Stimulated activated CD4-positive, alpha-beta T cell treated with anti-CD3 and anti-CD28 coated beads, Interleukin-2, amount 100 ng/mL, for 4 hours (primary cell): ENCODE measurements at places on chromosomes 12 and 14.

GRCh38 chr12:104219361-104219892 lies 3.8 kb downstream of the TXNRD1 start:
- DNase-seq, result no peak

DNA sequence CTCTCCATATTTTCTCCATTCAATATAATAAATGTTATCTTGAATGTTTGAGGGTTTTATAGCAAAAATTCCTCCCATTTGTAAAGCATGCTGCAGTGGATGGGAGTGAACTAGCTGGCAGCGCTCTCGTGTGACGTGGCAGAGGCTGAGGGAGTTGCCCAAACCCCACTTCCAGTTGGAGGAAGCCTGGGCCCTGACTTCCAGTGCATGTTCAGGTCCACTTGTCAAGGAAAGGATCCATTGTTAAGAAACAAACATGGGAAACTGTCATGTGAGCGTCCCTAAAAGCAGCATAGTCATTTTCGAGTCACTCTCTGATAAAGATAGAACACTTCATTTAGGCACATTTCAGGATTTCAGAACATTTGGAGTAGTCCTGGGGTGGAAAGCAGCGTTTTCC lies 116.6 kb downstream of the SLC25A47 start:
- DNase-seq, result no peak

DNA sequence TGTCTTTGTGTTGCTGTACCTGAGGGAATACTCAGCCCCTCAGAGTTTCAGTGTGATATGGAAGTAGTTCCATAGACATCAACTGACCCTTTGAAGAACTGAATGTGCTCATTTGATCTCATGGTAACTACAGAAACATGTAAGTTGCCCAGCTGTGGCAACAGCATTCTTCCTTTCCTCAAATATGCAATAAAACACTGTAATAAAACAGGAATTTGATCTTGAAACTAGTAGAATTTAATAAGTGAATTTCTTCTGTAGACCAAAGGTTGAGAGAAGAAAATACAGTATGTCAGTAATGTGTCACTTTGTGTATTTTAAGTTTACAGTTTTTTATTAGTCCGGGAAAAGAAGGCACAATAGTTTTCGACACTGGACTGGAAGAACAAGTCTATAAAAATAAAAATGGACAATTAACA lies 31.9 kb downstream of the KCTD10 start:
- no peak for DNase-seq

DNA sequence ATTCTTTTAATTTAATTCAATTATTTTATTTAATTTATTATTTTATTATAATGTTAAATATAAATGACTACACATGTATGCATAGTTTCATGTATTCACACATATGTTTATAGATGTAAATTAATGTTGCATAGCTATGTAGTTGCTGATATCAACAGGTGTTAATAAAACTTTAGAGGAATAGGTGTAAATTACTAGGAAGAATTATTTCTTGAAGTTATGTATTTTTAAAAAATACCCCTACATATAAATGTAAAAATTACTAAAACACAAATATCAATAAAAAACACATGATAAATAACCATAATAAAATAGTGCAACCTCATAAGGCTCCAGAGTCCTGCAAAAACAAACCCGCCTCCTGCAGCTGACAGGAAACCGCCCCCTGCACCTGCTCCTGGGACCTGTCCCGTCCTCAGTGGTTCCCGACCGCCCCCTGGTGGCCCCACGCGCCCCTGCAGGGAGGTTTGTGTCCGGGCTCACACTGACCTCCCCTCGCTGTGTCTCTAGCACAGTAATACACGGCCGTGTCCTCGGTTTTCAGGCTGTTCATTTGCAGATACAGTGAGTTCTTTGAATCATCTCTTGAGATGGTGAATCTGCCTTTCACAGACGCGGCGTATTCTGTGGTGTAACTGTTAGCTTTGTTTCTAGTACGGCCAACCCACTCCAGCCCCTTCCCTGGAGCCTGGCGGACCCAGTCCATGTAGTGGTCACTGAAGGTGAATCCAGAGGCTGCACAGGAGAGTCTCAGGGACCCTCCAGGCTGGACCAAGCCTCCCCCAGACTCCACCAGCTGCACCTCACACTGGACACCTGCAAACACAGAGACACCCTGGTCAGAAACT lies 1264.0 kb downstream of the TMEM121 start:
- peak; percentile 54 for DNase-seq

GRCh38 chr14:103164779-103165178 lies 41.5 kb downstream of the TNFAIP2 start:
- no peak for DNase-seq

DNA sequence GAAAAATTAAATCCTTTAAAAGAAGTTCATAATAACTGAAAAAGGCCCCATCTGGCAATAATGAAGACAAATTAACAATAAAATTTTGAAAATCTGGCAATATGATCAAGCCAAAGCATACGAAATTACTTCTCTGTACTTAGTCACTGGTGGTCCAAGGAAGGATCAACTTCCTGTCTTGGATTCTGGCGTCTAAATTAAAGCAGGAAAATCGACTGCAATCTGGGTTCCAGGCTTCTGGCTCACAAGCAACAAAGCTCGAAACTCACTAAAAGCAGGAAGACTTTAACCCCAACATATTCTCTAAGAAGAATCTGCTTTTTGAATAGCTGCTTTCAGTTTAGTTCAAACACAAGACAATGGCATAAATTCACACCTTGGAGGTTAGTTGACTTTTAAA lies 49.7 kb downstream of the LRIG3 start:
- no peak for DNase-seq

- no peak for DNase-seq
Observed at GRCh38 chr12:108370415-108370814, 31.3 kb upstream of the CMKLR1 start.

DNA sequence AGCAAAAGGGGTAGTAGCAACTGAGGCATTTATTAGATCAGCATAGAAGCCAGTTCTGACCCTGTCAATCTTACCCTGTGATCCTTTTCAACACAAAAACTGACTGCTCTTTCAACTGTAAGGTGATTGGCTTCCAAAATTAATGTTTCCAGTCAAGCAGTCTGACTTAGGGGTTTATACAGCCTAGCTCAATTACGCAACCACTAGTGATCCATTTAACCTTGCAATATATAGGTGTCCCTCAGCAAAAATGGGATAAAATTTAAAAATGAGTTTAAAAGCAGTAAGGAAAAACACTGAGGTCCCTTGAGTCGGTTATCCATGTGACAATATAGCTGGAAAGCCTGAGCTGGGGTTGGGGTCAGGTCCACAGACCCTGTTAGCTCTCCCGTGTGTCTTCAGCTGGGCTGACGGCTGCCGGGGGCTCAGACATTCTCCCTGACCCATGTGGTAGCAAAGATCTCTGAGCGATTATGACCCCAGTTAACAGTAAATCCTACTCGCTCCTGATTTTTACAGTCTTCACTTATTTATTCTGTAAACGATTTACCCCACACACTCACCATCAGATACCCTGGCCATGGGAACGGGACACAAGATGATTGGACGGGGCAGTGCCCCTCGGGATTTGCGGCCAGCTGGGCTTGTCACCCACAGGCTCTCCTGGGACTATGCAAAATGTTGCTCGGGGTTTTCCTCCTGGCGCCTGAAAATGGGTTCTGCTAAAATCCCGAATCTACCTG lies 16.6 kb downstream of the ADGRD1 start:
- DNase-seq, result no peak

- DNase-seq, result no peak
Observed at GRCh38 chr14:105258846-105259245, 10.5 kb downstream of the BTBD6 start.
